Stimulated activated CD4-positive, alpha-beta T cell treated with anti-CD3 and anti-CD28 coated beads, Interleukin-4, amount 100 ng/mL, for 4 hours (primary cell): ENCODE measurements at places on chromosomes 4 and X.

GRCh38 chr4:187432310-187432709, 563.3 kb upstream of the ZFP42 start:
- no peak for DNase-seq

DNA sequence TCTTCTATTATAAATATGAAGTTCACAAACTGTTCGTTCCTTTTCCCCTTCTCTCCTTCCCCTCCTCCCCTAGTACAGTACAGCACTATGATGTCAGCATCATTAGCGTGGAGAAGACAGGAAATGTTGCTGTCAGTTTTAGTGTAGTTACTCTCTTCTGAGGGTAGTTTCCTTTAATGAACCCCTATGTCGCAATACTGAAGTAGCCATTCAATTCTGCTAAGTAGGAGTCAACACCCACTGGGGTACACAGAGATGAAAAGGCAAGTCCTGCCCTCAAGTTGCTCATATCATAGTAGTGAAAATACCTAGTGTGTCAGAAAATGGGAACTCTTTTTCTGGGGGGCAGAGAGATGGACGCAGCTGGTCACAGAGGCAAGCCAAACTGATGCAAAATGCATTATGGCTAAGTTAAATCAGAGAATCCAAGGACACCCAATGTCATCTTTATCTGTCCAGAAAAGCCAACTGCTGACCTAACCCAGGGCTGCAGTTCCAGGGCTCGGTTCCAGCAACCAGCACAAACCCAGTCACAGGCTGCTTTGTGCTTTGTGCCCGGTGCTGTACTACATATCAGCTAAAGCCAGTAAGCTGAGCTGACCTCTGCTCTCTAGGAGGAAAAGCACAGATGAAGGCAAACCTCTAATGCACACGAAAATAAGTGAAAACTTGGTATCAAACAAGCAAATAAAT, 31.5 kb downstream of the GRIA3 start:
- no peak for DNase-seq

DNA sequence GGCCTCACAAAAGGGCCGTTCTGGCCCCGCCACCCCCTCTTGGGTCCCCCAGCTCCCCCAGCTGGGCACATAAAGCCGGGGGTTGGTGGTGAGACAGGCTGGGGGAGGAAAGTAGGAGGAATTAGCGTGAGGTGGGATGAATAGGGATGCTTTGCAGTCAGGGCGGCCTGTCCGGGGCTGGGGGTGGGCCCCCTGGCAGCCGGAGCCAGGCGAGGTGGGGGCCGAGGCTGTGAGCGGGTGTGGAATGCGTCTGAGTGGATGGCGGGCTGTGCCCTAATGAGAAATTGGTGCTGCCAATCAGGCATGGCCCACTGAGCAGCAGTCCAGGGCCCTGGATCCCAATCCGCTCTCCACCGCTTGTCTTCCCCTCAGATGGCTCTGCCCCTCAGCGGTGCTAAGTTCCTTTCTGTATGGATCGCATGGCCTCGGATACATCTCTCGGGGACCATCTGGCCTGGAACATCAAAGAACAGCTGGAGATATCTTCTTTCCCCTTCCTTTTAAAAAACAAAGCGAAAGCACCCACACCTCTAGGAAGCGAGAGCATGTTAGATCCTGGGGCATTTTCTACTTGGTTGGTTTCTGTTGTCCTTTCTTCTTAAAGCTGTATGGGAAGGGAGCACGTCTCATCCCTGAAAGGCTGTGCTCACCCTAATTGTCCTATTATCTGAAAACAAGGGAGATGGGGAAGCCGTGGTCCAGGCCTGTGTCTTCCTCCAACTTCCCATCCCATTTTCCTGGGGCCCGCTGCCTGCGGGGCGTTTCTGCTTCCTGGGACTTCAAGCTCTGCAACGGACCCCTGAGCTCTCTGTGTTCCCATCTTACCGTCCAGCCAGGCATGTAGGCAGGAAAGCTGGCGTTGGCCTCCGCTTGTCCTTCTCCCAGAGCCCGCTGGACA, 106.9 kb downstream of the SORCS2 start:
- no peak for DNase-seq

DNA sequence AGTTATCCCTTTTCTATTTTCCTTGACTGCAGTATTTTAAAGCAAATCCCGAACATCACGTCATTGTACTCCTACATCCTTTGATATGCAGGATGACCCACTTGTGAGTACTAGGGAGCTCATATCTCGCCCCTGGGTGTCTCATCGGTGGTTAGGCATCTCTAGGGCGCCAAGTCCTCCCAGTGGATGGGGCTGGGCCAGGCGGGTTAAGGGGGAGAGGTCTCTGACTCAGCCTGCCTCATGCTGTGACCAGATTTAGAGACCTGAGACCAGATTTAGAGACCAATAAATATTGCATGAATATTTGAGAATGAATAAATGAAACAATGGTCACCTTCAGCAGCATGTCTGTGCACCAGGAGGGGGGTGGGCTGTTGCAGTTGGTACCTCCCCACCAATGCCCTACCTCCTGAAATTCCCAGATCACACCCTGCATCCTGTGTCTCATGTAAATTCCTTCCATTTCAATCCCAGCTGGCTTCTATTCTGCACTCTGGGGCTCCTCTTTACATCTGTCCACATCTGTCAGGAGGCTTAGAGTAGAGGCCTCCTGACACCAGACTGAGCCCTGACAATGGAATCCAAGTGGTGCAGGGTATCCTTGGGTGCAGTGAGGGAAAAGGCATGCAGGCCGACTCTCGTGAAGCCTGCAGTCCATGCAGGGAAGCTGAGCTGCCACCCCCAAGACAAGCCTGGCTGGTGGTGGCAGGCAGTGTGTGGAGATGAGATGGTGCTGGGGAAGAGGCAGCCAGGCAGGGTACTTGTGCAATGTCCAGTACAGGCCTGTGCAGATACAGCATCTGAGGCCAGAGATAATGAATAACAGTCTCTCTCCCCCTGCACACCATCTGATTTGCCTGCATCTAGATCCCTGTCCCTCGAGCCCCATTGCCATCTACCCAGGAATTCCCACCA, 5.2 kb downstream of the APLN start:
- DNase-seq = no peak

DNA sequence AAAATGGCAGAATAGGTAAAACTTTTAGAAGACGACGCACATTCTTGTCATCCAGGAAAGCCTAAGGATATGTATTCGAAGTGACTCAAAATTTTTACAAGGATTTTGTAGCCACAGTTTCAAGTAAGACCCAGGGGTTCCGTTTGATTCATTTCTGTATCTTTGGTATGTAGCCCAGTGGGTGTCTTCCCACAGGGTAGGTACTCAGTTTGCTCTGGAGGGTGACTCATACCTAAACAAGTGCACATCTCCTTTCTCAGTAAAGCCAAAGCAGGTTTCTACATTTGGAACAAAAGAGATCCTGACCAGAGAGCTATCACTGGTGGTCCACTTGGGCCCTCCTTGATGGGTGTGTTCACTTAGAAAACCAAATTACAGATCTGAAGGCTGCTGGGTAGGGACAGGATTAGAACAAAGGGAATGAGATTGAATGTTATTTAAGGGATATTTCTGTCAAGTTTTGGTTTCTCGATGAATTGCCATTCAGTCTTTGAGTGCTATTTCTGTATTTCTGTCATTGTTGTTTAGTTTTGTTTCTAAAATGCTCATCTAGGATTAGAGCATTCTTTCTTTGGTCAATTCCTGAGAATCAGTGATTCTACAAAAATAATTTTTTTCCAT, 56.1 kb downstream of the PLS3 start:
- DNase-seq = no peak

- DNase-seq = no peak
Measured at GRCh38 chrX:50475208-50475607, 4.6 kb upstream of the DGKK start.

GRCh38 chr4:6258741-6259140, 10.9 kb upstream of the WFS1 start:
- no peak for DNase-seq

GRCh38 chr4:136281889-136282288, 1250.4 kb downstream of the PCDH18 start:
- no peak for DNase-seq

DNA sequence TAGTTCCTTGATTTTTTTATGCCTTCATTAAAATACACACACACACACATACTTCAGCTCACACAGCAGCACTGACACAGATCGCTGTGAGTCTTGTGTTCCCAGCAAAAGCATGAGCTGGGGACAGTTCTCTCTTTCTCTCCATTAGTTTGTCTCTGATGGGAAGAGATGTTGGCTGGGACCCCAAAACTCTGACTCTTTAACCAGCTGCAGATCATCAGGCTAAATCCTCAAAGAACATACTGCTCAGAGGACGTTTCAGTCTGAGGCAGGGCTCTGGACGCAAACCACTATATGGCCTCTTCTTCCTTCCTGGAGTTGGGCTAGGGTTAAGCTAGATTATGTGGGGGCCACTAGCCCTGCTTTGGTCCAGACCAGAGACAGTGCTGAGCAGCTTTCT, 109.6 kb downstream of the NHSL2 start:
- DNase-seq = no peak
